Astrocyte of the spinal cord (primary cell): ENCODE measurements at places on chromosomes 7 and 10.

- DNase-seq: no peak
Measured at GRCh38 chr10:58982470-58983239, 193.8 kb upstream of the PHYHIPL start.

DNA sequence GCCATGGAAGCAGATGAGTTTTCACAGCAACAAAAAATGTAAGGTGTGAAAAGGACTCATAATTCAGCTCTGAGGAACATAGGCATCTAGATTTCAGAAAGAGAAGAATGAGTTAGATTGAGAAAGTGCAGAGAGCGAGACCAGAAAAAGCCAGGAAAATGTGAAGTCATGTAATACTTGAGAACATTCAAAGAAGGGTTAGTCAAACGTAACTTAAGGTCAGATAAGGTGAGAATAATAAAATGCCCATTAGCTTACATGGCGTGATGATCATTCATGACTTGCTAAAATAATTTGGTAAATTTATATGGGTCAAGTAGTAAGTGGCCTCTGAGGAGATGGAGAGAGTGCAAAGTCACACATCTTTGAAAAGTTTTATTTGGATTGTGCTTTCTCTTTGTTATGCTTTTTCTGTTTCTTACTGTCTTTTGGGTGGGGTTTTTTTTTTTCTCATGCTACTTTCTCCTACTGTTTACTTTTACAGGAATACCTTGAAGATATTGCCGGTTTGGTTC lies 271.8 kb upstream of the NRG3 start:
- no peak for DNase-seq

DNA sequence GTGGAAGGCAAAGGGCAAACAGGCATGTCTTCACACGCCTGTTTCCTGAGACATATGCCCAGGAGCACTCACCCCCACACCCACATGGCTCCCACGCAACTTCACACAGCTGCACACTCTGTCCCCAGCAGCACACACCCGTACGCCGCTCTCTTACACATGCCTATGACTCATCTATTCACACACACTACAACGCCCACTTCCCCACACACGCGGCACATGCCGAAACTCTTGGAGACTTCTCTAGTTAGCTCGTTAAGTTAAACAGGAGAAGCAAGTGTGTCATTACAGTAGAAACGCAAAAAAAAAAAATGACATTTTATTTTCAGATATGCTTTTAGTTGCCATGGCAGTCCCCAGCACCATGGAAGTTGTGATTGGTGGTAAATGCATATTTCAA lies 6.7 kb downstream of the CALN1 start:
- no peak for DNase-seq

DNA sequence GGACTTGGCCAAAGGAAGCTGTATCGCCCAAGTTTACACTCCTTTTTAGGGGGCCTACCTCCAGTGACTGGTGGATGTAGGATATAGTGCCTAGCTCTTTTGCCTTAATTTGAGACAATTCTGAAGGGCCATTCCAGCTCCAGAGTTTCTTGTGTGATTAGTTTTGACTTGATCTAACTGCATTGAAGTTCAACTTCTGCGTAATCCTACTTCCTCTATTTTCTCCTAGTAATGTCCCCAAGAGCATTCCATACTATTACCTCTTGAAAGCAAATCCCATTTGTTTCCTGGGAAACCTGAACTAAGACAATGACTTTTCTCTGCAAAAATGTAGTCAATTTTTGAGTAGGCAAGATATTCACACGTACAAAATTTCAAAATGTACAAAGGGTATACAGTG lies 4.7 kb upstream of the H2AZ2 start:
- DNase-seq: no peak

- DNase-seq: no peak
Measured at GRCh38 chr7:159141167-159141566, 3.5 kb downstream of the VIPR2 start.

DNA sequence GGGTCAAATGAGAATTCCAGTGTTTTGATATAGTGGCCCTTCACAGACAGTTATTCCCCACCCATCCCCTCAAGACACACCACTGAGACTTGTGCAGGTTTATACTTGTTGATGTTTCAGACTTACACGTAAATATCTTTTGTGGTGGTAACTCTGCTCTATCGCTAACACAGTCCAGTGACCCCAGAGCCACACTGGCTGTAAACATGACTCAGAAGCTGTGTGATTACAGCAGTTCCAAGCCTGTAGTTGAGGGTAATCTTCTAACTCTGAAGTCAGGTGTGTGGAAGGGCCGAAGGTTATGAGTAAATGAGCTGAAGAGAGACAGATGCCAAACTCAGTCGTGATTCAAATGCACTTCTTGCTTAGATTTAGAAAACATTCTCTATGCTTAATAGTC lies 19.4 kb downstream of the NOBOX start:
- peak; percentile 28 for DNase-seq

DNA sequence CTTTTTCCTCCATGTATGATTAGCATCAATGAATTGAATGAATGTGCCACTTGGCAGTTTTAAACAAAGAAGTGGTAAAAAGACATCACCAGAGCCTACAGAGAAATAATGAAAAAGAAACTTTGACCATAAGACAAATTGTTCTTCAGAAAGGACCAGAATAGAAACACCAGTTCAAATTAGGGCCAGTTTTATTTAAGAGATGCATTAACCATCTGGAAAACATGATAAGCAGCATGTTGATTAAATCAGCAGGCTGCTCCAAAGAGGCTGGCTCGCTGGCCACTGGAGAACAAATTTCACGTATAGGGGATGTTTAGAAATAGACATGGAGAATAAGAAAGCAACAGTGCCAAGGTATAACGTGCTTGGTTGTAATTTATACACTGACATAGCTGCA lies 242.3 kb upstream of the AOAH start:
- no peak for DNase-seq

- no peak for DNase-seq
Measured at GRCh38 chr10:47152861-47153349, 147.1 kb upstream of the GDF10 start.
